Calu3 (cell line): ENCODE measurements at places on chromosomes 13 and 19. TPM values are rescaled to one million over a fixed set of nuclear protein-coding genes. Genes with fewer than 3 reads are reported as not detected.

GRCh38 chr13:113065406-113066141, 40.0 kb upstream of the F7 start:
- no peaks in the 10 kb centered on the region for H3K36me3 ChIP-seq
- H3K27me3 ChIP-seq = no peaks in the 10 kb centered on the region
- no peak overlapping the region for H3K27ac ChIP-seq
- DNase-seq = no peak
- H3K4me1 ChIP-seq = no peaks in the 10 kb centered on the region

GRCh38 chr13:51317262-51317661, 22.2 kb upstream of the SERPINE3 start:
- no peak overlapping the region for H3K4me3 ChIP-seq
- no peak for DNase-seq
- H3K27me3 ChIP-seq = no peaks in the 10 kb centered on the region
- no peak overlapping the region for H3K27ac ChIP-seq
- no peaks in the 10 kb centered on the region for H3K36me3 ChIP-seq

DNA sequence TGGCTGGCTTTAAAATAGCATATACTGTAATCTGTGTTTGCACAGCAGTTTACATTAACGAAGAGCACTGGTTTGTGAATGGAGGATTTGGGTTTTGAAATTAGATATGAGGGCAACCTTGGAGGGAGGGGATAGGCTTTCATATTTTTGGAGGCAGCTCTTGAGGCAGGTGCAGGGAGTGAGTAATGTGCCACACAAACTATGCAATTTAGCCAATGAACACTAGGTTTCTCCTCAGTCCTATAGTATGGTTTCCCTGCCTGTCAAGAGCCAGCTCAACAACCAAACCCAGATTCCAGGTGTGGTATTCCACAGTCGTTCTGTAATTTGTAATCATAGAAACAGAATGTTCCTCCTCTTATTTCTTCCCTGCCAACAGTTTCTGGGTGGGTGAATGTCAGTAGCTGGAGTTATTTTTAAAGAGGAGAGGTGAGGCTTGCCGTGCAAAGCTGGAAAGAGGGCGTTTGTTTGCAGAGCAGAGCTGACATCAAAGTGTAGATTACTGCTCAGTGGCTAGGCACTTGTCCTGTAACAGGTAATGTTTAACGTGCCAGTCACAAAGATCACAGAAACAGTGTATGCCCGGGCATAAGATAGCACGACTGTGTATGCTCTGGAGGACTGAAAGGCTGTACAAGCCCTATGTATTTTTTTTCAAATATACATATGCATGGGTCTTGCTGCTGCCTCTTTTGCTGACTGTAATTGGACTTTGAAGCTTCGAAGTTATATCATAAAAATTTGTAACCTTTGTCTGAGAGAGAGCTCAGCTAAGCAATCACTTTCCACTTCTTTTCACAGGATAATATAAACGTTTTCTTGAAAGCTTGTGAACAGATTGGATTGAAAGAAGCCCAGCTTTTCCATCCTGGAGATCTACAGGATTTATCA, 124.2 kb downstream of the LMO7 start:
- DNase-seq = peak; percentile 33
- no peaks in the 10 kb centered on the region for H3K27me3 ChIP-seq
- H3K36me3 ChIP-seq = peaks cover 31% of the 10 kb centered on the region
- peak overlapping the region; percentile 72 for H3K4me3 ChIP-seq

Gene SAE1
- 169 and 174 TPM in 2 replicates for total RNA-seq

DNA sequence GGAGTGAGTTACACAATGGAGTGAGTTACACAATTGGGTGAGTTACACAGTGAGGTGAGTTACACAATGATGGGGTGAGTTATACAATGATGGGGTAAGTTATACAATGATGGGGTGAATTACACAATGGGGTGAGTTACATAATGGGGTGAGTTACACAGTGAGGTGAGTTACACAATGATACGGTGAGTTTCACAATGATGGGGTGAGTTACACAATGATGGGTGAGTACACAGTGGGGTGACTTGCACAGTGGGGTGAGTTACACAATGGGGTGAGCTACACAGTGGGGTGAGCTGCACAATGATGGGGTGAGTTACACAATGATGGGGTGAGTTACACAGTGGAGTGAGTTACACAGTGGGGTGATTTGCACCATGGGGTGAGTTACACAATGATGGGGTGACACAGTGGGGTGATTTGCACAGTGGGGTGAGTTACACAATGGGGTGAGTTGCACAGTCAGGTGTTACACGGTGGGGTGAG, 52.5 kb upstream of the GAS6 start:
- no peaks in the 10 kb centered on the region for H3K27me3 ChIP-seq
- H3K4me1 ChIP-seq = peaks cover 7% of the 10 kb centered on the region
- H3K36me3 ChIP-seq = no peaks in the 10 kb centered on the region
- DNase-seq = no peak

Gene LGALS4
- 321 and 537 TPM in 2 replicates for total RNA-seq

DNA sequence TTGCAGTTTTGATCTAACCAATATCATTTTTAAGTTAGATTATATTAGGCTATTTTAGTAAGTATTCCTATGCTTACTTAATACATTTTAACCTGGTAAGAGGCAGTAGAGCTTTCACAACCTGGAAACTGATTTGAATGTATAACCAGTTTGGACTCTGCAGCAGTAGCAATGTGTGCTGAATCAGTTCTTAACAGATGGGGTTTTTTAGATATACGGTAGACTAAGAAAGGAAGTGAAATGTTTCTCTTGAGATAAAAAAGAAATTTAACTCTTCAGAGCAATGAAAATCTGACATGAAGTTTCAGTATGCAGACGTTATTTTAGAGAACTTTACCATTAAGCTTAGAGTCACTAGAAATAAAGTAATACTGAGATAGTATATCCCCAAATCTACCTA, 2.7 kb downstream of the NBEA start:
- H3K4me3 ChIP-seq = peak overlapping the region; percentile 68
- H3K4me1 ChIP-seq = peaks cover 10% of the 10 kb centered on the region
- peak overlapping the region; percentile 93 for H3K27ac ChIP-seq
- H3K27me3 ChIP-seq = no peaks in the 10 kb centered on the region

DNA sequence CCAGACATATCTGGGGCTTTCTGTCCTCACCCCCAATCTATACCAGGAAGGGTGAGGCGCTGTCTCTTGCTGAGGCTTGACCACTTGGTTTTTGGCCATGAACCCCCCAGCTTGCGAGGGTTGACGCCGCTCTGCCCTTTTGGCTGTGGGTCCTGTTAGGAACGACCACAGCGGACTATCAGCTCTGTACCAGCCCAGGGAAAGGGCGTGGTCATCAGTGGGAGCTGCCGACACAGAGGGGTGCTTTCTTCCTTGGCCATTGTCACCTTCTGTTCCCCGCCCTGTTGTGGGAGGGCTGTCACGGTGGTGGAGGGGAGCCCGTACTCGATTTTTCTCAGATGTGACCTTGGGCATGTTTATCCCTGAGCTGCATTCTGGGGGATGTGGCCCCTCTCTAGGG, 5.7 kb downstream of the DCAF15 start:
- no peak for DNase-seq
- H3K4me3 ChIP-seq = no peak overlapping the region
- H3K36me3 ChIP-seq = peaks cover 42% of the 10 kb centered on the region
- no peak overlapping the region for H3K27ac ChIP-seq
- no peaks in the 10 kb centered on the region for H3K4me1 ChIP-seq

GRCh38 chr19:29971648-29972047, 29.6 kb downstream of the URI1 start:
- no peak for DNase-seq
- H3K36me3 ChIP-seq = no peaks in the 10 kb centered on the region
- no peaks in the 10 kb centered on the region for H3K27me3 ChIP-seq
- H3K4me1 ChIP-seq = no peaks in the 10 kb centered on the region

GRCh38 chr13:102968572-102969228, 97.5 kb downstream of the SLC10A2 start:
- H3K4me1 ChIP-seq = no peaks in the 10 kb centered on the region
- DNase-seq = no peak
- H3K4me3 ChIP-seq = no peak overlapping the region
- H3K27me3 ChIP-seq = no peaks in the 10 kb centered on the region
- H3K36me3 ChIP-seq = no peaks in the 10 kb centered on the region

- DNase-seq = no peak
- no peak overlapping the region for H3K27ac ChIP-seq
- no peak overlapping the region for H3K4me3 ChIP-seq
- H3K27me3 ChIP-seq = peaks cover 4% of the 10 kb centered on the region
- H3K4me1 ChIP-seq = peaks cover 18% of the 10 kb centered on the region
- H3K36me3 ChIP-seq = no peaks in the 10 kb centered on the region
Measured at GRCh38 chr13:45878966-45879365, 27.4 kb upstream of the SIAH3 start.

Gene ZNF221
- 6.3 and 8.3 TPM in 2 replicates for total RNA-seq

DNA sequence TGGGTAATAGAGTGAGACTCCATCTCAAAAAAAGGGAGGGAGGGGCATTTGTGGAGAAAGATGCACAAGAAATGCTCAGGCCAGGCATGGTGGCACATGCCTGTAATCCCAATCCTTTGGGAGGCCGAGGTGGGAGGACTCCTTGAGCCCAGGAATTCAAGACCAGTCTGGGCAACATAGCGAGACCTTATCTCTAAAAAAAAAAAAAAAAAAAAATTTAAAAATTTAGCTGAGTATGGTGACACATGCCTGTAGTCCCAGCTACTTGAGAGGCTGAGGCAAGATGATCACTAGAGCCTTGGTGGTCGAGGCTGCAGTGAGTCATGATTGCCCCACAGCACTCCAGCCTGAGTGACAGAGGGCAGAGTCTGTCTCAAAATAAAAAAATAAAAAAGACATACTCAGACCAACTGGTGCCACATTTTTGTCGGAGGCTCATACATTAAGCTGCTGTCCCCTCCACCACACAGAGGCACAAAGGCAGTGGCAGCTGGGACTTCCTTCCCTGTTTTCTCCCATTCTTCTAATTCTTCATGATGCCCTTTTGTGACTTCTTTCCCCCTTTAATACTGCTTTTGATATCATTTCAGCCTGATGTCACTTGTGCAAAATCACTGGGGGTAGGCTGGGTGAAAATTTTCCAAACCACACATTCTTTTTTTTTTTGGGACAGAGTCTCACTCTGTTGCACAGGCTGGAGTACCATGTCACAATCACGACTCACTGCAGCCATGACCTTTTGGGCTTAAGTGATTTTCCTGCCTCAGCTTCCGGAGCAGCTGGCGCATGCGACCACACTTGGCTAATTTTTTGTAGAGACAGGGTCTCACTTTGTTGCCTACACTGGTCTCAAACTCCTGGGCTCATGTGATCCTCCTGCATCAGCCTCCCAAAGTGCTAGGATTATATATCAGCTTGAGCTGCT, 26.8 kb upstream of the CXCL17 start:
- no peak overlapping the region for H3K4me3 ChIP-seq
- H3K4me1 ChIP-seq = peaks cover 58% of the 10 kb centered on the region
- H3K27ac ChIP-seq = no peak overlapping the region
- DNase-seq = no peak

DNA sequence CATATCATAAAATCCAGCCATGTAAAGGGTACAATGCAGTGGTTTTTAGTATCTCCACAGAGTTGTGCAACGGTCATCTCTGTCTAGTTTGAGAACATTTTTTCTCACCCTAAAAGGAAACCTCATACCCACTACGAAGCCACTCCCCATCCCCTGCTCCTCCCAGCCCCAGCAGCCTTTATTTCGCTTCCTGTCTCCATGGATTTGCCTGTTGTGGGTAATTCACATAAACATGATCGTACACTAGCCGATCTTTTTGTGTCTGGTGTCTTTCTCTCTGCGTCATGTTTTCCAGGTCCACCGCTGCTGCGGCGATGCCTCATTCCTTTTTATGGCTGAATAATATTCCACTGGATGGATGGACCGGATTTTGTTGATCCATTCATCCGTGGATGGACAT, 28.6 kb downstream of the BICRA start:
- DNase-seq = no peak
- no peaks in the 10 kb centered on the region for H3K27me3 ChIP-seq
- H3K4me1 ChIP-seq = peaks cover 19% of the 10 kb centered on the region
- H3K4me3 ChIP-seq = no peak overlapping the region

DNA sequence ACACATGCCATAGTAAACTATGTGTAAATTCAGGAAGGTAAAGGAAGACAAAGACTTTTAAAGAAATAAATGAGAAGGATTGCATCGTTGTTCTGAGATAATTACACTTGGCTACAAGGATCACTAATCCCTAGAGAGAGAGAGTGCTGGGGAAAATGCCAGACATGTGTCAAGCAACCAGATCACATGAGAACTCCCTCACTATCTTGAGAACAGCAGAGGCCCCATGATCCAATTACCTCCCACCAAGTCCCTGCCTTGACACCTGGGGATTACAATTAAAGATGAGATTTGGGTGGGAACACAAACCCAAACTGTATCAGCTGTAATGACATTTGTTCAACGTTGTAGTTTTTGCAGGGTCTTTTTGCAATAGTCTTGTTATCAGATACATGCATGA, 1600.9 kb upstream of the MIR17HG start:
- no peak overlapping the region for H3K27ac ChIP-seq
- no peaks in the 10 kb centered on the region for H3K27me3 ChIP-seq
- no peak for DNase-seq

Gene CEACAM8
- total RNA-seq = not detected in 2 replicates

Gene MTUS2
- total RNA-seq = not detected in 2 replicates

DNA sequence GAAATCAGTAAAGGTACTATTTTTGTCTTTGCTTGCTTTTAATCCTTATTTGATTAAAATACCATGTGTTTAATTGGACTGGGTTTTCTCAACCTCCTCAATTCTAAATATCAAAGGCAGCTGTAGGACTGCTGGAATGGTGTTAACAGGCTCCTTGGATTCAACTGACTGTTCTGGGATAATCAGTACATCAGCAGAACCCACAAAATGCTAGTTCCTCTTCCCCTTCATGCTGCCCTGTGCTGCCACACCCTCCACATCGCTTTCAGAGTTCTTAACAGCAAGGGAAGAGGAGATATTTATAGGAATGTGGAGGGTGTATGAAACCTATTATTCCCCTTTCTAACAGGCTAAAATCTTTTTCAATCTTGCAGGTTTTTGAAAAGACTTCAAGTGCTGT, 82.4 kb downstream of the KCTD12 start:
- no peak overlapping the region for H3K4me3 ChIP-seq
- H3K4me1 ChIP-seq = no peaks in the 10 kb centered on the region
- no peak overlapping the region for H3K27ac ChIP-seq
- no peak for DNase-seq

DNA sequence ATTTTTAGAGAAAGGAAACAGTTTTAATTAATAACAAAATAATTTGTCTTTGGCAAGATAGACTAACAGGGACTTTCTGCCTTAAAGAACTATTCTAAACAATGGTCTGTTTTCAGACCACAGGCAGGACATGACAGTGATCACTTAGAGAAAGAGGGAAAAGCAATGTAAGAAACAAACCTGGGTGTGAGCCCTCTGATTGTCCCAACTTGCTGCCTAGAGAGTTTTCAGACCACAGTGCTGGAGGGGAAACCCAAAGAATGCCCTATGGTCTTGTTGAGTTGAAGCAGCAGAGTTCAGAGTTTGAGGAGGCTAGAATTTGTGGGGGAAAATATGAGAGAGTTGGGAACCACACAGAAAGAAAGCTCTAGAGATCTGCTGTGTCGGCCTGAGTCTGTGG, 38.1 kb downstream of the DGKH start:
- no peak for DNase-seq
- H3K36me3 ChIP-seq = no peaks in the 10 kb centered on the region

GRCh38 chr19:41887711-41888382, 4.9 kb downstream of the ARHGEF1 start:
- DNase-seq = peak; percentile 98
- peaks cover 53% of the 10 kb centered on the region for H3K4me1 ChIP-seq
- H3K4me3 ChIP-seq = peak overlapping the region; percentile 17
- peaks cover 3% of the 10 kb centered on the region for H3K27me3 ChIP-seq
- peaks cover 57% of the 10 kb centered on the region for H3K36me3 ChIP-seq

GRCh38 chr19:50678323-50678722, 29.1 kb downstream of the C19orf81 start:
- no peak overlapping the region for H3K4me3 ChIP-seq
- H3K27me3 ChIP-seq = peaks cover 86% of the 10 kb centered on the region
- DNase-seq = no peak
- no peaks in the 10 kb centered on the region for H3K4me1 ChIP-seq
- no peak overlapping the region for H3K27ac ChIP-seq
- peaks cover 6% of the 10 kb centered on the region for H3K36me3 ChIP-seq
